ENCODE measurements at places on chromosomes 16 and 17. TPM values are rescaled to one million over a fixed set of nuclear protein-coding genes. Genes with fewer than 3 reads are reported as not detected.

- no peak overlapping the region for H3K27ac ChIP-seq
- H3K36me3 ChIP-seq = no peaks in the 10 kb centered on the region
- DNase-seq = no peak
- H3K4me1 ChIP-seq = no peaks in the 10 kb centered on the region
These were observed 20.6 kb upstream of the SLC35G3 start for GRCh38 chr17:35214631-35215273.

- DNase-seq = no peak
- H3K4me1 ChIP-seq = no peaks in the 10 kb centered on the region
- H3K36me3 ChIP-seq = no peaks in the 10 kb centered on the region
- no peak overlapping the region for H3K27ac ChIP-seq
These were observed 32.2 kb downstream of the ADAMTS18 start for GRCh38 chr16:77402672-77403071.

DNA sequence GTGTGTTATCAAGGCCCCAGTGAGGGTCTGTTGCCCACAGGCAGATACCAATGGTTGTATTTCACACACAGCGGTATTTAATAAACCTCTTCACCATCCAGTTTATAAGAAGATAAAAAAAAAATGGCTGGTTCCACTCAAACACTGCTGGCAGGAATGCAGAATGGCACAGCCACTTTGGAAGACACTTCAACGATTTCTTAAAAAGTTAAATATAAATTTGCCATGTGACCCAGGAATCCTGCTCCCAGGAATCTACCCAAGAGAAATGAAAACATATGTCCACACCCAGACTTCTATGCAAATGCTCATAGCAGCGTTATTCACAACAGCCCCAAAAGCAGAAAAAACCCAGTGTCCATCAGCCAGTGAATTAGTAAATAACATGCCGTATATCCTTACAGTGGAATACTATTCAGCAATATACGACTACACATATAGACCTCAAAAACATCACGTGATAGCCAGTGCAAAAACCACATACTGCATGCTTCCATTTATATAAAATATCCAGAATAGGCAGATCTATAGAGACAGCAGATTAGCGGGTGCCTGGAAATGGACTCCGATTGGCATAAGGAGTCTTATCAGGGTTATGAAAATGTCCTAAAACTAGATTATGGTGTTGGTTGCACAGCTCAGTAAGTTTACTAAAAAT, 38.7 kb downstream of the XYLT1 start:
- no peaks in the 10 kb centered on the region for H3K27me3 ChIP-seq
- no peak overlapping the region for H3K4me3 ChIP-seq
- H3K27ac ChIP-seq = no peak overlapping the region
- DNase-seq = no peak
- no peaks in the 10 kb centered on the region for H3K4me1 ChIP-seq

- 0 out of 2 replicates have a peak, but pooled peaks cover 3% of the 10 kb centered on the region for H3K27me3 ChIP-seq
- DNase-seq = no peak
- no peak overlapping the region for H3K4me3 ChIP-seq
- no peak overlapping the region for H3K27ac ChIP-seq
These were observed 136.4 kb downstream of the NPIPB5 start for GRCh38 chr16:22646948-22647556.

NPIPB2 gene
- 2.6 TPM for total RNA-seq

- peak; percentile 67 for DNase-seq
- no peak overlapping the region for H3K4me3 ChIP-seq
- H3K36me3 ChIP-seq = no peaks in the 10 kb centered on the region
These were observed 7.6 kb downstream of the HDAC5 start for GRCh38 chr17:44115585-44116415.

PRSS33 gene
- not detected for total RNA-seq

GRCh38 chr16:15606518-15607220, 36.3 kb downstream of the MARF1 start:
- H3K27me3 ChIP-seq = no peaks in the 10 kb centered on the region
- no peak overlapping the region for H3K4me3 ChIP-seq
- H3K4me1 ChIP-seq = peaks cover 8% of the 10 kb centered on the region
- no peak overlapping the region for H3K27ac ChIP-seq

Data from SJCRH30 (cell line).